ENCODE measurements at places on chromosomes 12 and 14.

DNA sequence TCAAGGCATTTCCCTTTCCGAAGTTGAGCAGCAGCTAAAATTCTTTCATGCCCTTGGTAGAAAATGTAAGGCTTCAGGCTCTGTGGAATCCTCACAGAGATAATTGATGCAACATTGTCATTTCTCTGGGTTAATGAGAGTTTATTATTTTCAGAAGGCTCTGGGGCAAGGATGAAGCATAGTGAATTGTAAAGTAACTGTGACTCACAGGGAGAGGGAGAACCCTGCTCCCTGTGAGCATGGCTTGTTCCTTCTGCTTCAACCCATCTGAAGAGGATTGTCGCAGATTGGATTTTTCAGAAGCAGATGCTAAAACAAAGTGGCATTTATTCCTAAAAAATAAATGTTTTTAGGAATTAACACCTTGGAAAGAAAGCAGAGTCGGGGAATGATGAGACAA lies 41.2 kb downstream of the APOBEC1 start:
- DNase-seq = no peak

GRCh38 chr12:10058387-10058786 lies 27.9 kb downstream of the CLEC9A start:
- no peak for DNase-seq

DNA sequence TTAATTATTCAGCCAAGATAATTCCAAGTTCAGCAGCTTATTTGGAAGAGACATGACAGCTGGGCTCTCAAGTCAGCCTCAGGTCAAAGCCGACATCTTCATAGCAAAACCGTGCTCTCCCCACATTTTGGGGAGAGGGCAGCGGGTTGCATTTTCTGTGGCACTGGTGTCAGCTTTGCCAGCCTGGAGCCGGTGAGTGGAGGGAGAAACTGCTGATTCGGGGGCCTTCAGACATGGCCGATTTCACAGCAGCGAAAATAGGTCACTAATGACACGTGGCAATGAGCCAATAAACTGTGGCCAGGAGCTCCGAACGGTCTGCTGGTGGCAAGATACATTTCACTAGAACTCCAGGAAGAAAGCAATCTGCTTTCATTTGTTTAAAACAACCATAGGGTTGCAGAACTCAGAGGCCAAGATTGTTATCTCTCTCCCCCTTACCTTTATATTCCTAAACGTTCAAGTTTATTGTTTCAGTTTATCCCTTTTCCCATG lies 173.2 kb downstream of the CAND1 start:
- no peak for DNase-seq

GRCh38 chr14:23365732-23366425 lies 907 bp upstream of the EFS start:
- DNase-seq = no peak

GRCh38 chr14:58656671-58657411 lies 19.1 kb downstream of the DACT1 start:
- DNase-seq = no peak

- no peak for DNase-seq
These were observed 82.2 kb downstream of the PAPOLA start for GRCh38 chr14:96584199-96584906.

DNA sequence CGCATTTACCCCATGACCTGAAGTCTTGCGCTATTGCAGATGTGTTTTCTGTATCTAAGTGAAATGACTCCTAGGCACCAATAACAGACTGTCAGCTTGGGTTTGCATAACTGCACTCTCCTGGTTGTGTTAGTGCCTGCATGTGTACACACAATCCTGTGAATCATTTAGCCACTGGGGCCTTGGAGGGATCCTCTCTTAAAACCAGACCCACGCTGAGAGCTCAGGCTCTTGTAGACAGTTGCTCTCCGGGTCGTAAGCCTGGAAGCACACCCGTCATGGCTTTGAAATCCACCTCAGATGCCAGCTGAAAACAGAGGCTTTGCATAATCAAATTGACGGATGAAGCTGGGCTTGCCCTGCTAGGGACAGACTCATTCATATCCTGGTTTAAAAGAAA lies 79.2 kb upstream of the RBM19 start:
- DNase-seq = no peak

Data from activated naive CD4-positive, alpha-beta T cell treated with Interleukin-2 at 50 U/mL for 16 hours (primary cell).